GM23248 (cell line): ENCODE measurements at places on chromosomes 13 and 19. TPM values are rescaled to one million over a fixed set of nuclear protein-coding genes. Genes with fewer than 3 reads are reported as not detected.

DNA sequence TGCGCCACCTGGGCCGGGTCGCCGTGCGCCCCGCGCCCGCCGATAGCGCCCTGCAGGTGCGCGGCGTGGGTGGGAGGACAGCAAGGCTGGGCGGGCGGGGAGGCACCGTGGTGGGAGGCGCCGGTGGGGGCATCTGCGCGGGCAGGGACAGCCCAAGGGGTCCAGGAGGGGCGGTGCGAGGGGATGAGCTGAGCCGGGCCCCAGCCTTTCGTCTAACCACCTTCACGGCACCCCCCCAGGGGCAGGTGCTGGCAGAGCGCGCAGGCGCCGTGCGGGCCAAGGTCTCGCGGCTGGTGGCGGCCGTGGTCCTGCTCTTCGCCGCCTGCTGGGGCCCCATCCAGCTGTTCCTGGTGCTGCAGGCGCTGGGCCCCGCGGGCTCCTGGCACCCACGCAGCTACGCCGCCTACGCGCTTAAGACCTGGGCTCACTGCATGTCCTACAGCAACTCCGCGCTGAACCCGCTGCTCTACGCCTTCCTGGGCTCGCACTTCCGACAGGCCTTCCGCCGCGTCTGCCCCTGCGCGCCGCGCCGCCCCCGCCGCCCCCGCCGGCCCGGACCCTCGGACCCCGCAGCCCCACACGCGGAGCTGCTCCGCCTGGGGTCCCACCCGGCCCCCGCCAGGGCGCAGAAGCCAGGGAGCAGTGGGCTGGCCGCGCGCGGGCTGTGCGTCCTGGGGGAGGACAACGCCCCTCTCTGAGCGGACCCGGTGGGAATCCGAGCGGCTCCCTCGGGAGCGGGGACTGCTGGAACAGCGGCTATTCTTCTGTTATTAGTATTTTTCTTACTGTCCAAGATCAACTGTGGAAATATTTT lies 3.1 kb downstream of the KISS1R start:
- DNase-seq = peak; percentile 55

- DNase-seq = no peak
Measured at GRCh38 chr13:108495646-108496361, 133.6 kb upstream of the MYO16 start.

DNA sequence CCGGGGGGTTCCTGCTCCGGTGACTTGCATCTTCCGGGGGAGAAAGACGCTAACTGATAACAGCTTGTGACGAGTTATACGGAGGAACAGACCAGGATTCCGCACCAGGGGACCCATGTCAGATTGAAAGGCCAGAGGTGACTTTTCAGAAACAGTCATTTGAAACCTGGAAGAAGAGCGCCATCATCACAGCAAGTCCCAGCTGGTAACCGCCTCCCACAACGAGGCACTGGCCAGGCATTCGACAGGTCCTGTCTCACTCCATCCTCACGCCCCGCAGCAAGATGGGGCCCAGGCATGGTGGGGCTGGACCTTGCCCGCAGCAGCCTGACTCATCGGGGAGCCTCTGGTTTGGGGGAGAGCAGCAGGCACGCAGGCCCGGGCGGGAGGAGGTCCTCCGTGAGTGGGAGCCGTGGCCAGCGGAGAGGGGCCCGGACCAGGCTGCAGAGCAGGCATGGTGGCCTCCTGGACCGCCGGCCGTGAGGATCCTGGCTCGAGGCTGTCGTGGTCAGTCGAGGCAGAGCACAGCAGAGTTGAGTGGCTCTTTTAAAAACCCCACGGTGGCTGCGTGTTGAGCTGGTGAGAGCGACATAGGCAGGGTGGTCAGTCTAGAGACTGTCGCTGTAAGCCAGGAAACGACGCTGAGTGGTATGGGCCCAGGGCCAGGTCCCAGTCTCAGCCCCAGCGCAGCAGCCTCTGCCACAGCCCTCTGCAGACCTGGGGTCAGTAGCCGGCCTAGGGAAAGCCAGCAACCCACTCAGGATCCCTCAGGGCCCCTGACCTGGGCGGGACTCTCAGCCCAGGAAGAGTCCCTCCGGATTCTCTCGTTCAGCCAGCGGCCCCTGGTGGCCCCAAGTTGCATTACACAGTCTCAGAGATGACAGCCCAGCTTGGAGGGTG lies 94.9 kb upstream of the MCF2L start:
- peak; percentile 76 for DNase-seq

VWA8 gene
- total RNA-seq = 10.1 and 35.5 TPM in 2 replicates

IFNL1 gene
- not detected in 2 replicates for total RNA-seq

SLC6A16 gene
- 0.51 TPM in 1 of 2 replicates, not detected in the other for total RNA-seq
